ENCODE measurements at places on chromosomes 1 and 21.
A peak's percentile ranks its signal among the peaks of the same experiment; 100 is the strongest.

GRCh38 chr1:44336668-44337067 is 18.4 kb downstream of the ERI3 start:
- no peak for DNase-seq

DNA sequence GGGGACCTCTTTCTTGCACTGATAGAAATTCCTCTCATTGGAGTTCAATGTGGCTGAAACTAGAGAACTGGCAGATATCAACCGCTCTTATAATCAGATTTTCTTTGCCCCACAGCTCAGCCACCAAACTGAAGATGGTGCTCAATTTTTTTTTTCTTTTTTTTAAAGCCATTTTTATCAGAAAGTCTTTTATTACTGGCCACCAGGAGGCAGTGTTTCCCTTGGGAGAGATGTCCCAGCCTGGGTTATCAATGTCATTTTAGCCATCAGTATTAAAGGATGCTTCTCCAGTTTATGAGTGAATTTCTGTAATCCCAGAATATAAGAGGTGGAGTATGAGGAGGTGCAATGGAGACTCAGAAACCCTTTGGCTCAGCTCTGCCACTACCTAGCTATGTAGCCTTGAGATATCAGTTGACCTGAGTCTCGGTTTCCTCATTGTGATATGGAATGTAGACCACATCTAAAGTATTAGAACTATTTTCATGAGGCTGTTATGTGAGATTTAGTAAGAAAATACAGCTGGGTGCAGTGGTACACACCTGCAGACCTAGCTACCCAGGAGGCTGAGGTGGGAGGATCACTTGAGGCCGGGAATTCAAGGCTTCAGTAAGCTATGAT is 27.6 kb downstream of the CD244 start:
- DNase-seq = no peak

GRCh38 chr1:206461602-206462455 is 8.4 kb upstream of the IKBKE start:
- DNase-seq = peak; percentile 70

GRCh38 chr1:22527555-22528296 is 35.6 kb upstream of the EPHA8 start:
- no peak for DNase-seq

- peak; percentile 73 for DNase-seq
These were observed 7.5 kb downstream of the SHISA4 start for GRCh38 chr1:201895913-201896807.

GRCh38 chr1:178885869-178886268 is 15.0 kb upstream of the ANGPTL1 start:
- no peak for DNase-seq

Data from putamen (tissue), 1 donor.